CD8-positive, alpha-beta memory T cell (primary cell): ENCODE measurements at places on chromosomes 5 and 9. TPM values are rescaled to one million over a fixed set of nuclear protein-coding genes. Genes with fewer than 3 reads are reported as not detected.

DNA sequence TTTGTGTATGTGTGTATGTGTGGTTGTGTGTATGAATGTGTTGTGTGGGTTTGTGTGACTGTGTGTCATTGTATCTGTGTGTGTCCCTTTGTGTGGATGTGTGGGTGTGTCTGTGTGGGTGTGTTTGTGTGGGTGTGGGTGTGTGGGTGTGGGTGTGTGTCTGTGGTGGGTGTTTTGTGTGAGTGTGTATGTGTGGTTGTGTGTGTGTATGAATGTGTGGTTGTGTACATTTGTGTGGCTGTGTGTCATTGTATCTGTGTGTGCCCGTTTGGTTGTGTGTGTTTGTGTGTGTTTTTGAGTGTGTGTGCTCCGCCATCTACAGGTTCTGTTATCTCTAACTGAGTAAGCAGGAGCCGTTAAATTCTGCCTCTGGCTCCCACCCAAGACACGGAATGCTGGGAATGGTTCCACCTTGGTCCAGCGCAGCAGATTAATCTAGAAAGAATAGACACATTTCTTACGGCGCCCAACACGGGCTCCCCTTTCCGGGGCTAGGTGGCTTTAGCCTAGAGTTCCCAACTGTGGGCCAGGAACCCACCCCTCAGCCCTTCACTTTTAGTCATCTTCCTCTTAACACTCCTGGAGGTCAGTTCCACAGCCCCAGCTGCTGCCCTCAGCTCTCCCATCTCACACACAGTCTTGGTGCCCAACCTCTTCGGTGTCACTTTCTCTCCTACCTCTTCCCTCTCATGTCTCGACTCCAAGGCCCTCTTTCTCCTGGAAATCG is 197.1 kb downstream of the TTLL11 start:
- no peak for DNase-seq

GRCh38 chr9:4796530-4796929 is 3.8 kb downstream of the RCL1 start:
- no peak for DNase-seq

GRCh38 chr9:134768709-134769351 is 111.8 kb upstream of the FCN2 start:
- DNase-seq, result no peak

The PCDHB7 gene
- total RNA-seq, result not detected

The EGFL7 gene
- 0.95 TPM for total RNA-seq

The ABO gene
- total RNA-seq, result not detected
